Stimulated activated CD4-positive, alpha-beta T cell treated with anti-CD3 and anti-CD28 coated beads, Interleukin-4, amount 100 ng/mL, for 24 hours (primary cell): ENCODE measurements at places on chromosomes 2 and 18.

DNA sequence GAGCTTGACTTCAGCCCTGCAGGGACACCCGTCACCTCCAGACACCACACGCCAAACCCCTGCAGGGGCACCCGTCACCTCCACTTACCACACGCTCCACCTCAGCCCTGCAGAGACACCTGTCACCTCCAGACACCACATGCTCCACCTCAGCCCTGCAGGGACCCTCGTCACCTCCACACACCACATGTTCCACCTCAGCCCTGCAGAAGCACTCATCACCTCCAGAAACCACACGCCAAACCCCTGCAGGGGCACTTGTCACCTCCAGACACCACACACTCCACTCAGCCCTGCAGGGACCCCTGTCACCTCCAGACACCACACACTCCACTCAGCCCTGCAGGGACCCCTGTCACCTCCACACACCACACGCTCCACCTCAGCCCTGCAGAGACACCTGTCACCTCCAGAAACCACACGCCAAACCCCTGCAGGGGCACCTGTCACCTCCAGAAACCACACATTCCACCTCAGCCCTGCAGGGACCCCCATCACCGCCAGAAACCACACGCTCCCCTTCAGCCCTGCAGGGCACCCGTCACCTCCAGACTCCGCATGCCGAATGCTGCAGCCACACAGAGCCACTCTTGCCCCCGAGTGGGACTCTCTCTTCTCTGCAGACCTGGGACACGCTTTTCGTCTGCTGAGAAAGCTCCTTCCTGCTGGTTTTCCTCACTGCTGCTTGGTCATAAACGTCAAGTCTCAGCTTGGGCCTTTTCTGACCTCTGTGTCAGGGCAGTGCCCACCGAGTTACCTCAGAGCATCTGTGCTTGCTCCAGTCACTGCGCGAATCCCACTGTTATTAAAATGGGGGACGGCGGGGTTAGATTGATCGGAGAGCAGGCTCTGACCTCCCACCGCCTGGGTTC lies 77.5 kb upstream of the SALL3 start:
- DNase-seq, result no peak

DNA sequence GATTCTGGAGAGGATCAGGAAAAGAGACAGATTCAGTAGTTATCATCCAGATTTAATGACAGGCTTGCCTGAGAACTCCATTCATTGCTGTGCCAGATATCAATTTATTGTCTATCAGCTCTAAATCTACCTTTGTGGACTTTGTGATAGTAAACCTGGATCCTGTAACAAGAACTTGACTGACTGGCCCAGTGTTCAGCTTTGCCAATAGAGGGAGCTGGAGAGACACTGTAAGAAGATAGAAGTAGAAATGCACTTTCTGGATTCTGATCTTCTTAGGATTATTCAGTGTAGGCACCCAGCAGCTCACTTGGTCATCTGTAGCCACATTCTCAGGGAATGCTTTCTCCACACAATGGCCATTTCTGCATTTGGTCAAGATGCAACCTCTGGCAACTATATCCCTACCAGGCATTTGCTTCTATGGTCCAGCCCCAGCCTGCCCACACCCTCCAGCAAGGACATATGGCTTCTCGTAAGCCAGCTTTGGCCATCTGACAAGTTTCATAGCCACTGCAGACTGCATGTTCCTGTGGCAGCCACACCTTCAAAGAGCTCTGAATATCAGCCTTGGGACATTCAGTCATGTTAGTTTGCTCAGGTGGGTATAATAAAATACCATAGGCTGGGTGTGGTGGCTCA lies 6.1 kb upstream of the SERPINB8 start:
- DNase-seq, result peak; percentile 47

- no peak for DNase-seq
These were observed 23.5 kb downstream of the C1D start for GRCh38 chr2:68039317-68039716.

DNA sequence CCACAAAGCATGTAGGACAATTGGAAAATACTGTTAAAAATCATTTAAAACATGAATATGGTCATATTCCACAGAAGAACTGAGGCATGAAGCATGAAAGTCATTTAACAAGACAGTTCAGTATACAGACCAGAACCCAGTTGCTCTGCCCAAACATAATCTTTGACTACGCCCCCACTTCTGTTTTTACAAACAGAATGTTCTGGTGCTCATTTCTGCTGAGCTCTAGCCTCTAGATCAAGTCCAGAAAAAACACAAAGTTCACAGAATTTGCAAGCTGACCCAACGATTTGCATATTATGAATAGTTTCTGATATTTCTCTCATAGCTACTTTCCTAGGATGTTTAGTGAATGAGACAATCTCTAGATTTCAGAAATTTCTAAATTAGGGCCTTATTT lies 424.9 kb downstream of the PID1 start:
- DNase-seq, result no peak

GRCh38 chr18:13401404-13401803 lies 182.8 kb downstream of the LDLRAD4 start:
- DNase-seq, result no peak

DNA sequence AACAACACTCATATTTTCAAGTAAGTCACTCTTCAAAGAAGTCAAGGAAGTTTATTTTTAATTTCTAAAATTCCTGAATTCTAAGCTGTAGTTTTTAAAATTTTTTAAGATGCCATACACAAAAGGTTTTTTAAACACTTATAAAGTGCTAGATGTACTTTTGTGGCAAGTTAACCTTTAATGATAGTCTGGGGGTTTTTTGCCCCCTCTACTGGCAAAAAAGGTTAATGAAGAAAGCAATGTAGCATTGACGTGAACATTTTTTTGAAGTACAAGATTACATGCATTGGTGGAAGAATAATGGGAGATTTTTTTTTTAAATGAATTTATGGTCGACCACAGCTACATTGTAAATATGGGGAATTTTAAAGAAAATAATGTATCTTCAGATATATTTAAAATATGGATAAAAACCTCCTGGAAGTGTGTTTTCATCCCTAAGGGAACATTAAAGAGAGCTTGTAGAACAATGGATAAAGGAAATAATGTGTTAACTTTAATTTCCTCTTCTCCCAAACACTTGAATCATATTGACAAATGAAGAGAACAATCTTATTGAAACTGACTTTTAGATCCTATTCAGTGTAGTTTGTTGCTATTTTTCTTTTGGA lies 12.6 kb downstream of the ITPRID2 start:
- DNase-seq, result no peak

DNA sequence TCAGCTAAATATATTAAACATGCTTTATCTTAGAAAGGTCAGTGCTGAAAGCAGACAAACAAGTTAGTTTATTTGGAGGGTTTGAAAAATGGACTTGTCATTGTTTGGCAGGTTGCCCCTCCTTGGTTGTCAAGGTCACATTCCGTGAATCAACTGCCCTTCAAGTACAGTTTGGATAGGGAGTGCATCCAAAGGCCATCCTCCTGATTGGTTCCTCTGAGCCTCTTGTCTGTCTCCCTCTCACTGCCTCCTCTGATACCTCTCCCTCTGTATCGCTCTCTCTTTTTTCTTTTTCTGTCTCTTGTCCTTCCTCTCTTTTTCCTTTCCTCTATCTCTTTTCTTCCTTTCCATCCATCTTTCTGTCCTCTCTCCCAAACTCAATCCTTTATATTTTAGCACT lies 5.4 kb downstream of the ITGAV start:
- DNase-seq, result no peak

- DNase-seq, result no peak
These were observed 315.4 kb downstream of the ETAA1 start for GRCh38 chr2:67712484-67712883.

GRCh38 chr2:121486191-121486790 lies 44.4 kb upstream of the RNU4ATAC start:
- DNase-seq, result no peak

- no peak for DNase-seq
These were observed 2.7 kb downstream of the COPS9 start for GRCh38 chr2:240133401-240133800.

DNA sequence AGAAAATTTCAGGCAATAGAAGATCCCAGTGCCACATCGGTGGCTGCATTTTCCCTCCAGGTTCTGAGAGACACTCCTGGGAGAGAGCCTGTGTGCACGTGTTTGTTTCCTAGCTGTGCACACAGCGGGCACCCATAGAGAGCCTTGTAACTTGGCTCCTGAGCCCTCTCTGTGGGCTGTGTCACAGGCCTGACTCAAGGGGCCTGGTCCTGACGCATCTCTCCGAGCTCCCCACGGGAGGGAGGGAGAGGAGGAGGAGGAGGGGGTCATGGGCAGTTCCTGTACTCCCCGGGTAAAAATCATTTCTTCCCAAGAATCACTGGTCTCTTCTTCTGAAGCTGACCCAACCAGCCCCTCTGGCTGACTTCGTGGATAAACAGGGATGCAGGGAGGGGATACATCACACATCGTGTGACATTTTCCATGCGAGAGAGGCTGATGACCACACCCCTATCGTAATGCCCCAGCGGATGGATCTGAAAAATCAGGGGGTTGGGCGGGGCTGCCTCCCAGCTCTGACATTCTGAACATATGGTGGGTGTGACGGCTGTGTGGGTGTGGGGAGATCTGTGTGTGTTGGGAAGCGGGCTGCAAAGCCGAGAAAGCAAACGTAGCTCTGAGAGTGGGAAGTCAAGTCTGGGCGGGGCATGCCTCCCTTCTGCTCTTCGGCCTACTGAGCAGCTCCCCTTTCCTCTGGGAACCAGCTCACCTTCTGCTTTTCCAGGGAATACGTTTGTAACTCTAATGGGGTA lies 308.3 kb upstream of the HS6ST1 start:
- no peak for DNase-seq

GRCh38 chr18:62407660-62408059 lies 82.5 kb downstream of the TNFRSF11A start:
- no peak for DNase-seq

DNA sequence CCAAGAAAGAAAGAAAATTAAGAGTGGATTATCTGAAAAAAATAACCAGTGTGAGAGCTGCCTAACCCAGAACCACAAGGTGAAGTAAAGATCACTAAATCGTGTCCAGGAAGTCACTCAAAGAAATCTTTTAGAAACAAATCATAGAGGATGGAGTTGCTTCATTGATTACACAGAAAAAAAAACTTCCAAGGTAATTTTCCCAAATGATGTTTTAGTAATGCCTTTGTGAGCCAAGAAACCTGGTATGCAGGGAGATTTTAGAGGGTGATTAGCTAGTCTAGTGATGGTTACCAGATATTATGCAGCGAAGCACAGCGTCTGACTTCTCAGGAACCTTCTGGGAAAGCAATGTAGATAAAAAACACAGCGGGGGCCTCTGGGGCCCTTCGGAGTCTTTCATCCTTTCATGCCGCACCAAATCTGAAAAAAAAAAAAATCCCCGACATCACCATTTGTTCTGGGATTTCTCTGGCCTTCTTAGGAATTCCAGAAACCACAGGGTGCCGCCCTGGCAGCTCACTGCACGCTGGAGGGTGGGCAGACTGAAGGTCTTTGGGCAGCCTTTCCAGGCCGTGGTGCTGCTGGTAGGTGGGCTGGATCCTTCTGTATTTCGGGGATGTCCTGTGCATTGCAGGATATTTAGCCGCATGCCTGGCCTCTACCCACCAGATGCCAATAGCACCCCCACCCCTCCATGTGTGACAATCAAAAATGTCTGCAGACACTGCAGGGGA lies 17.3 kb downstream of the ALPK2 start:
- no peak for DNase-seq

- no peak for DNase-seq
These were observed 1105.1 kb upstream of the PIK3C3 start for GRCh38 chr18:40849886-40850285.

GRCh38 chr2:226408141-226408540 lies 391.5 kb downstream of the IRS1 start:
- no peak for DNase-seq
